ENCODE measurements at places on chromosomes 16 and 17.

DNA sequence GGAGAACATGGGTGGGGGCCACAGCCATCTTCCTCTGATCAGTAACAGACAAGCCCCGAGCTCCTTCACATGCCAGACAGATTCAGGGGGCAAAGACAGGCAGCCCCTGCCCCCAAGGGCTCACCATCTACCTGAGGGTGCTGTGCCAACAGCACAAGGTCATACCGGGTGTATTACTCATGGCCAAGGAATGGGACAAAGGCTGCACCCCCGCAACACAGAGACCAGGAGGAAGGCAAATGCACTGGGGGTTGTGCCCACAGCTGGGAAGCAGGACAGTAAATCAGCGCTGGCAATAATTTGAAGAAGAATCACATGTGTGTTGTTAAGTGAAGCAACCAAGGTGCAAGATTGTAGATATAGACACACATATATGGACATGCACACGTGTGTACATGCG, 137.1 kb downstream of the C16orf95 start:
- DNase-seq = no peak

DNA sequence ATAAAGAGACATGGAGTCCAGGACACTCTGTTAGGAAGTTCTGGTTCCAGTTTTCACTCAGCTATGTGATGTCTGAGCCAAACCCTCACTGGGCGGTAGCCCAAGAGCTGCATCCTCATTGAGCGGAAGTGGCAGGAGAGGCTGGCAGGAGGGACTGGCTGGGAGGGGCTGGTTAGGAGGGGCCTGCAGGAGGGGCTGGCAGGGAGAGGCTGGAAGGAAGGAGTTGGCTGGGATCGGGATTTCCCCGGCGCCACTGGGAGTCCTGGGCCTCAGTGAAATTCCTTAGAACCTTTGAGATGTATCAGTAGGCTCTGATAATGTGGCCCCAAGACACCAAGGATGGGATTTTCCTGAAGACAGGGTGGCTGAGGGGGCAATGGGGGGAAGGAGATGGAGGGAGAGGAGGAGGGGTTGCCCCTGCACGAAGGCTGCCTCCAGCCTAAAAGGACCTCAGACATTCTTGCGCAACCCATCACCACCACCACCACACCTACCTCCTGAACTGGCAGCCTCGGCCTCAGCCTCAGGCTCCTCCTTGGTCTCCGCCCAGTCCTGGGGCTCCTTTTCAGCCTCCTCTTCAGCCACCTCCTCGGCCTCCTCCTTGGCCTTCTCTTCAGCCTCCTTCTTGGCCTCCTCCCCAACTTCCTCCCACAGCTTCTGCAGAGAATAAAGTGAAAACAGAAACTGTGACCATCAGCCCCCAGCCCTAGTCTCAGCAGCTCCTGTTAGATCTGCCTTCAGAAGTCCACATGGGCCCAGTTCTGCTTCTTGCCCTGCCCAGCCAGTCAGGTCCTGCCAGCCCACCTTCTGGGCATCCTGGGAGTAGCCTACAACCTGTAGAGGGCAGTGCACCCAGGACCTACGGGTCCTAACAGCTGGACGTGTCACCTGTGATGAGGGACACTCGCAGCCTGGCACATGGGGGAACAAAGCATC, 31.7 kb downstream of the CNGB1 start:
- no peak for DNase-seq

- DNase-seq = no peak
These were observed 46.1 kb downstream of the NXN start for GRCh38 chr17:933312-934073.

- no peak for DNase-seq
These were observed 158.2 kb upstream of the MAF start for GRCh38 chr16:79758615-79759346.

GRCh38 chr16:25107466-25107792, 4.1 kb upstream of the LCMT1 start:
- no peak for DNase-seq

DNA sequence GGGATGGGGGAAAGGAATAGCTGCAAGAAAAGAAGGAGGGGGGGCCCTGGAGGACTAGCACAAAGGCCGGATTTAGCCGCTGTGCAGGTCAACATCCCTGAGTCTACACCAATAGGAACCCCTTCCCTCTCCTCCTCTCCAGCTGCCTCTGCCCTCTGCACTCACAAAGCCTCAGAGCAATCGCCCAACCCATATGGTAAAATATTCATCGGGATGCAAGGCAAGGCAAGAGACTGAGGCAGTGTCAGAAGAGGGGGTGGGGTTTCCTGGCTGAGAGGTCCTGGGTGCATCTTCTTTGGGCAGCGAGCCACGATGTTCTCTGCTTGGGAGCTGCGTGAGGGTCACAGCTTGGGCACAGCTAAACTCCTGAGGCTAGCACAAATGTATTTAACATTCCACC, 115.5 kb upstream of the NLRP1 start:
- DNase-seq = no peak

DNA sequence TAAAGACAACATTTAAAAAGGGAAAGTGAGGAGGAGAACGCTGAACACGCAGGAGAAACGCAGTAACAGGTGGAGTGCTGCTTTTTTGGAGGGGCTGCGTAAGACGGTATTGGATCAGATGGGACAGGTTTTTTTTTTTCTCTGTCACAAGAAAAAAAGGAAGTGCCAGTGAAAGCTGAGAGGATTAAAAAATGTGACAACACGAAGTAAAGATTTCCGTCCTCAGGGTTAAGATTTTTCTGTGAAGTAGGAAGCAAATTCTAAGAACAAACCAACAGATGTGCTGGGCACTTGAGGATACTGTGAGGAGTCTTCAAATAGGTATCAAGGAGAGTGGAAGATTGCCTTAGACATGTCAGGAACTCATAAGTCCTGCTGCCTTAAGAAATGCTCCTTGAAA, 5.8 kb upstream of the ABCA9 start:
- no peak for DNase-seq

GRCh38 chr16:85729452-85730185, 21.3 kb downstream of the C16orf74 start:
- no peak for DNase-seq

DNA sequence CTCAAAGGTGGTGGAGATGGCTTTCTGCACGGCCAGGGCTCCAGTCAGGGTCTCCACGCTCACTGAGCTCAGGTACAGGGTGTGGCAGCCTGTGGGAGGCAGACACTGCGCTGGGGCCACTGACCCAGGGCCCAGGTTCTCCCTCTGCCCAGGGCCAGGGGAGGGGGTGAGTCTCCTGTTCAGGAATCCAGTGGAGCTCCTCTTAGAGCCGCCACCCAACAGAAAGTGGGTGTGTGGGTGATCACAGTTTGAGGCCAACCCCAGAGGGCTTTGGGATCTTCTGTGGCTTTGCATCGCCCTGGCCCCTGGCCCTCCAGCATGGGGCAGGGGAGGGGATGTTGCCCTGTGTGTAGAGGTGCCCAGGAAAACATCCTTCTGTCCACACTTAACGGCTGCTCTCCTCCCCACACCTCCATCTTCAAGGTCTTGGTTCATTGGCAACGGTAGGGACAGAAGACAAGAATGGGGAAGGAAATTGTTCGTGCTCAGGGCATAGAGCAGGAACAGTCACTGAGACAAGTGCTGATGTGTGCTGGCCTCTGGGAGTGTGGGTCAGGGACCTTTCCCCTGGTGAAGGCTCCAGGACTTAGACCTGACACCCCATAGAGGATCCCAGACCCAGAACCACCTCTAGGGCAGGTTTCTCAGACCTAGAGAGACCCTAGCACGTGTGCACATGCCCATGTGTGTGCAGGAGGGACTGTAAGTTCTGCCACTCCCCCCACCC, 21.5 kb downstream of the TNS4 start:
- no peak for DNase-seq

DNA sequence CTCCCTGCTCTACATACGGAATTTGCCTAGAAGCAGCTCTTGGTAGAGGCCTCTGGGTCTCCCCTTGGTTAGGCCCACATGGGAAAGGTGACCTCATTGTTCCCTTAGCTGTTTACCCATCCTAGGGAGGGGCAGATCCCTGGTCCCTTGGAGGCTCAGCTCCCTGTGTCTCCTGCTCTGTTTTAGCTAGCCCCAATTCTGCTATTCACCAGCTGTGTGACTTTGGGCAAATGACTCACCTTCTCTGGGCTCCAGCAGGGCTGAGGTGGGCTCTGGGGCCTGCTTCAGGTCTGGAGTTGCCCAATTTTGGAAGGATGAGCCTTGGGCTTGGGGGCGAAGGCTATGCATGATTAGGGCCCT, 3.9 kb downstream of the ABCC3 start:
- DNase-seq = no peak

DNA sequence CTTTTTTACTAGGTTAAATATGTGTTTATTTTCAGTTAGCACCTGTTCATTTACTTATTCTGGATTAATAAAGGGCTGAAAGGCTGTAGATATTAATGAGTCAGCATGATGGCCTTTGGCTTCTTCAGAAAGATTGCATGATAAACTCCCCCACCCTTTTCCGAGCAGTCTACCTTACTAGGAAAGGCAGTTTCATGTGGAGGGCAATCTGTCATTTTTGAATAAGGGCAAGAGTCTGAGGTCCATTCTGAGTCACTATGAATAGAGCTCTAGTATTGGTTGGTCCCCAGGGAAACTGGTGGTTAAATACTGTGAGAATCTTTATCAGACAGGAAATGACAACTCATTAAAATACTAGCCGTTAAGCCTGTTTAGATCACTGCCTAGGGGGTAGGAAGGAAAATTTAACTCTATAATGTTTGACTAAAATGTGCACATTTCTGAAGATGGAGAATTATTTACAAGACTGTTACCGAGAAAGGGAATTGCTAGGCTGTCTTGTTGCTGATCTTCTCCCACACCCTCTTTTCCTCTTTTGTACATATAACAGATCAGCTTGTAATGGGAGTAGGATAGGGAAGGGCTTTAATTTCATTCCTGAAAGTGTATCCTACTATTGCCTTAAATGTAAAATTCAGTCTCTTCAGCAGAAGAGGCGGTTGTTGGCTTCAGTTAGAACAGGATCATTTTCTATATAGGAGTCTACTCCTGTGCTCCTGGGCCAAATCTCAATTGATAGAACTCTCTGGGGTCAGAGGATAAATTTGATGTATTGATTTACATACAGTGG, 63.3 kb downstream of the TUBD1 start:
- DNase-seq = no peak

GRCh38 chr17:48510761-48511604, 19.8 kb downstream of the HOXB1 start:
- no peak for DNase-seq

DNA sequence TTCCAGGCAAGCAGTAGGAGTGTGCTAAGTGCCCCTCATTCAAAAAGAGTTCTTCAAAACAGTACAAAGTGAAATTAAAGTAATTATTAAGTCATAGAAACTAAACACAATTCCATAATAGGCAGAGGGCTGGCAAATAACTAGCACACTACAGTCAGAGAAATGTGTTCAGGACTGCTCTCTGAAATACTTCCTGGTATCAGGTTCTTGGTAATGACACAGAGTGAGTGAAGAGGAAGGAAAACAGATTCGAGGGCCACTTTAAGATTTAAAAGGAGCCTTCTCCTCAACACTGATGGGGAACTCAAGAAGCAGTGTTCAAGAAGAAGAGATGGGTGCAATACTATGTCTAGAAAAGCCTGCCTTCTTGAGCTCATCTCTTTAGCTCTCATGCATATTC, 139.2 kb downstream of the TOX3 start:
- no peak for DNase-seq

GRCh38 chr16:86740298-86740697, 161.9 kb downstream of the FOXL1 start:
- no peak for DNase-seq

DNA sequence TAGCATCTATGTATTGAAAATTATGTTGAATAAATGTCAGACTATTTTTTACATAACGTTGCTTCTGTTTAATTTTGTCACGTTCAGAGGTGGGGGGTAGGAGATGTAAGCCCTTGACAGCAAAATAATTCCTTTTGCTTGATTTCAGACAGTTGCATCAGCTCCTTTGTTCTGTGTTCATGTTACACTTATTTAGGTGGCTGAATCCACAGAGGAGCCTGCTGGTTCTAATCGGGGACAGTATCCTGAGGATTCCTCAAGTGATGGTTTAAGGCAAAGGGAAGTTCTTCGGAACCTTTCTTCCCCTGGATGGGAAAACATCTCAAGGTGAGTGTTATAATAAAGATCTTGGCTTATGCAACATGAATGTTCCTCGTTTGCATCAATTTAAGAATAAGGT, 4.5 kb downstream of the HERPUD1 start:
- DNase-seq = no peak

DNA sequence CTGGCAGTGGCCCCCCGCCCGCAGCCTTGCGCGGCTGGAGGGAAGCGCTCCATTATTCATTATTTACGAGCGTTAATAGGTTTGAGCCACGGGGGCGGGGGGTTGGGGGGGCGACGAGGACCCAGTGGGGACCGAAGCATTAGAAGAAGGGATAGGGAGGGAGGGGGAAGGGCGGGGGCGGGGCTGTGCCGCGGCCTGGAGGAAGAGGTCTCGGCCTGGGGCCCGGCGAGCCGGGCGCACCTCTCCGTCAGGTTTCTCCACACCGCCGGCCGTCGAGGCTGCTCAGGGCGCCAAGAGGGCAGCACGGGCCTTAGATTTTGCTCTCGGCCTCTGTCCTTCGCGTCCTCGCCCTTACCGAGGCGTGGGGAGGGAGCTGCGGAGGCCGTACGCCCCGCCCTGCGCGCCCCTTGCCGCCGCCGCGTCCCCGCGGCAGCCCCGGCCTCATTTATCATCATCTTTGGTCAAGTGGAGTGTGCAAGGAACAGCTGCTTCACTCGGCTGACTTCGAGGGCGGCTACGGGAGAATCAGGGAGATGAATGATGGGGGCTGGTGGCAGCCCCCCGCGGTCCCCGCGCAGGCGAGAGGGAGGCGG, 54.2 kb downstream of the SREBF1 start:
- no peak for DNase-seq

- DNase-seq = no peak
These were observed 215.7 kb upstream of the CIBAR2 start for GRCh38 chr16:85327731-85328675.

GRCh38 chr16:82584553-82585152, 42.1 kb upstream of the CDH13 start:
- no peak for DNase-seq

GRCh38 chr16:19285431-19285830, at the start of gene CLEC19A:
CLEC19A (plus strand) TSS chr16:19285731; CDS start chr16:19285852, 121 bp downstream.
- no peak for DNase-seq

GRCh38 chr17:59366040-59366757, 34.7 kb downstream of the YPEL2 start:
- no peak for DNase-seq

- no peak for DNase-seq
These were observed 686.7 kb upstream of the RBFOX1 start for GRCh38 chr16:6645768-6646568.

GRCh38 chr17:52546493-52546892, 388.0 kb upstream of the CA10 start:
- DNase-seq = no peak

GRCh38 chr16:67415872-67416793, at the start of gene ZDHHC1:
ZDHHC1 (minus strand) TSS chr16:67416477; CDS start chr16:67407775, 8,702 bp downstream.
- peak; percentile 67 for DNase-seq

DNA sequence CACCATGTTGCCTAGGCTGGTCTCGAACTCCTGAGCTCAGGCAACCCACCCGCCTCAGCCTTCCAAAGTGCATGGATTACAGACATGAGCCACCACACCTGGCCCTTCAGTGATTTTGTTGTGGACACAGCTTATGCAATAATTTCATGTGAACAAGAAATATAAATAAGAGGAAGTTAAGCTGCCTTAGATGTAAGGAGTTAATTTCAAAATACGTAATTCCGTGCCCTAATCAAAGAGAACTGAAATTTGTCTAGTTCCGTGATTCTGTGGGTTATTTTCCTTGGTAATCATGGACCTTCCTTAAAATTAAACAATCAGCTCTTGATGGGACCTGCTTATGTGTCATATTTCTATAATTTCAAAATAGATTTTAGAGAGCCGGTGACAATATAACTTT, 11.9 kb downstream of the TVP23A start:
- no peak for DNase-seq

Measured in D721Med (cell line).